ENCODE measurements at places on chromosomes 7 and 10.

GRCh38 chr7:135980665-135981180 lies 3.6 kb upstream of the MTPN start:
- DNase-seq: peak; percentile 59

DNA sequence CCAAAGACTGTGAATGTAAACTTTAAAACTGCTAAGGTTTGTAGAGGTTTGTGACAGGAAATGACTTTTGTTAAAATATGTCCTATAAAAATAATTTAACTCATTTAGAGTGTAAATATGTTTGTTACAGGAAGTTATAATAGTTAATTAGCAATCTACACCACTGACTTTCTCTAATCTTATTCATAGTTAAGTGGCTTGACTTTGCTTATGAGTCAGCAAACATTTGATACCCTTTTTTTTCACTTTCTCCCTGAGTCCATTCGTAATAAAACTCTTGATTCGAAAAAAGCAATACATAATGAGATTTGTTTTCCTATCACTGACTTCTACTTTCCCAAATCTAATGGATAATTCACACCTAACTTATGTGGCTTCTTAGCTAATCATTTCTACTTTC lies 317.7 kb upstream of the SEMA3C start:
- no peak for DNase-seq

DNA sequence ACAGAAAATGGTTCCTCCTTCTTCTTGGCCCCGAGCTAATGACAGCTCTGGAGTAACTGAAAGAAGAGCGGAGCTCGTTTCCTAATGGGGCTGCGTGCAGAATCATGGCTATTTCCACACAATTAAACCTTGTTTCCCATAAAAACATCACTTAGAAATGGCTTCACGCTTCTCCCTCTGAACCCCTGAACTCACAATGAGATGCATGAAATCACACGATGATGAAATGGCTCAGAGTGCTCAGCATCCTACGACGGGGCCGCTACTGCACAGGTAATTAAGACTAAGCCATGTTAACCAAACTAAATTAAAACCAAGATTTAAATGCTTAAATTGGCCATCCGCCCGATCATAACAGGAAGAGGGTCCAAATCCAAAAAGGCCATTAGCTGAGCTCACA lies 80.0 kb upstream of the DNAAF5 start:
- no peak for DNase-seq

DNA sequence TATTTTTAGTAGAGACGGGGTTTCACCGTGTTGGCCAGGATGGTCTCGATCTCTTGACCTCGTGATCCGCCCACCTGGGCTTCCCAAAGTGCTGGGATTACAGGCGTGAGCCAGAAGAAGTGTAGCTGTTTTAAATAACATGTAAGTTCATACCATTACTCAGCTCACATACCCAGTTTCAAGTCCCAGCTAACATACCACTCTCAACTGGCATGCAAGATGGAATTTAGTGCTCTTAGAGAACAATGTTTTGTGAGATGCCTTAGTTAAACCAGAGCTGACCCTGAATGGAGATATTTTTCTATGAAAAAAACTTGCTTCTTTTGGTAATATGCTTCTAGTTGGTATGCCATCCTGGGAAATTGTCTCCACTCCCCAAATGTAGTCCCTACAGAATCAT lies 37.3 kb downstream of the HBP1 start:
- no peak for DNase-seq

- DNase-seq: no peak
Observed at GRCh38 chr10:53111529-53111928, 338.9 kb upstream of the MBL2 start.

- no peak for DNase-seq
Observed at GRCh38 chr10:34175121-34175520, 640.0 kb downstream of the PARD3 start.

GRCh38 chr7:35975851-35976454 lies 175.1 kb downstream of the SEPTIN7 start:
- peak; percentile 77 for DNase-seq

- no peak for DNase-seq
Observed at GRCh38 chr10:98391578-98391991, 23.4 kb downstream of the PYROXD2 start.

DNA sequence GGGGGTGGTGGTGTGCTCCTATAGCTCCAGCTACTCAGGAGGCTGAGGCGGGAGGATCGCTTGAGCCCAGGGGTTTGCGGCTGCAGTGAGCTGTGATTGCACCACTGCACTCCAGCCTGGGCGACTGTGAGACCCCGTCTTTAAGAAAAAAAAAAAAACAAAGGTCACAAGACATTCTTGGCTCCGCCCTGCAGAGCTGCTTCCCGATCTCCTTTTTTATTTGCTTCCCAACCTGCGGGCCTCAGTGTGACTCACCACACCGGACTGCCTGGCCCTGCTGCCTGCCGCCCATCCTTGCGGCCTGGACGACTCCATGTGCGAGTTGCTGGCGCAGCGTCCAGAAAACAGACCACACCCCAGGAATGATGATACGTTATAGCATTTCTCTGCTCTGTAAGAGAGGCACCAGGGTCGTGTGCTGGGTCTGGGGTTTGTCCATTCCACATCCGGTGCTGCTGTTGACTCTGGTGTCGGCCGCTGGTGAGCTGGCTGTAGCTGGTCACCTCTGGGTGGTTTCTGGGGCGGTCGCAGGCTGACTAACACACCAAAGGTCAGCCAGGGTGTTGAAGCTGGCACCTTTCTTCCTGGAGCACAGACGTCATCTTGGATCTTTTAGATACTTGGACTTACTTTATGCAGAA lies 123.6 kb downstream of the TCF7L2 start:
- DNase-seq: peak; percentile 98

GRCh38 chr7:113414401-113415035 lies 296.2 kb upstream of the SMIM30 start:
- no peak for DNase-seq

- no peak for DNase-seq
Observed at GRCh38 chr10:48684792-48685623, at the start of gene WDFY4. Gene WDFY4, plus strand, starts transcription at chr10:48684873. Its CDS starts 24,860 bp downstream, at chr10:48709733.

- no peak for DNase-seq
Observed at GRCh38 chr7:154929006-154929726, 73.8 kb downstream of the PAXIP1 start.

DNA sequence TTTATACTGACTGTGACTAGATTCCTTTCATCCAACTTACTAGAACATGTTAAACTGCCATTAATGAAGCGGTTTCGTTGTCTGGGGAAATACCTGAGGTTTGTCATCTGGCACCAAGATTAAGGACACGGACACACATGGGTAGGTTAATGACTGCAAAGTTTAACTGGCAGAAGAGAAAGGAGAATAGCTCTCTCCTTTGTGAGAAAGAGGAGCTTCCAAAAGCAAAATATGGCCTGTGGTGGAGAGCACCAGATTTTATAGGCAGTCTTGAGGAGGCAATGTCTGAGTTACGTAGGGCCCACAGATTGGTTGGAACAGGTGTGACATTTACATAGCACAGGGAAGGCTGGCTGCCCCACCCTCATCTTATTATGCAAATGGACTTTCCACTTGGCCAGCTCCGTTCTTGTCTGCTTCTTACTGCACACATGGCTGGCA lies 1193.0 kb upstream of the CELF2 start:
- DNase-seq: no peak

DNA sequence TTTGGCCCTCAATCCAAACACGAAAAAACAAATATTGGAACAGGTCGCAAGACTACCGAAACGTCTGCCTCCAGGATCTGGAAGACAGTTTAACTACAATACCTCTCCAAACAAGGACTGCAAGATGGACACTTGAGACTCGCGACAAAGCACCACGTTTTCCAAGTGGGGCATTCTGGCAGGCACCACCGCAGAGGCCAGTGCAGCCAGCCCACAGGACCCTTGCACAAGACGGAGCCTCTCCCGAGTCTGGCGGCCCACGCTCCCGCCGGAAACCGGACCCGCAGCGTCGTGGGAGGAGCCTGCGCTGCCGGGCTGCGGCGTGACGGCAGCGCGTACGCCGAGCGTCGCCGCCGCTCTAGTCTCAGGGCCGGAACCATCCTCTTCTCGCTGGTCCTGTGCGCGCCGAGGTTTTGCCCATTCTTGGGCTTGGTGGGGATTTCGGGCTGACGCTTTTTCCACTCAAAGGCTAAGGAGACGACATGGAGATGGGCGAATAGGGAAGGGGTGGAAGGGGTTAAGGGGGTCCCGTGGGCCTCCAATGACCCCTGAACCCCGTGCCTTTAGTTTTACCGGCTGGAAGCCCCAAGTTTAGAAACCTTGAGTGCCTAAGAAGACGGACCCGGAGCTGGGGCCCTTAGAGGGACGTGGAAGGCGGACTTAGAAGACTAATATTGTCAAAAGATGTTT lies at the start of gene ORC5:
Gene ORC5 (minus strand): TSS at position 283 of the 690 bp plus-strand sequence. CDS start 109 bp downstream, at position 174.
- peak; percentile 81 for DNase-seq

DNA sequence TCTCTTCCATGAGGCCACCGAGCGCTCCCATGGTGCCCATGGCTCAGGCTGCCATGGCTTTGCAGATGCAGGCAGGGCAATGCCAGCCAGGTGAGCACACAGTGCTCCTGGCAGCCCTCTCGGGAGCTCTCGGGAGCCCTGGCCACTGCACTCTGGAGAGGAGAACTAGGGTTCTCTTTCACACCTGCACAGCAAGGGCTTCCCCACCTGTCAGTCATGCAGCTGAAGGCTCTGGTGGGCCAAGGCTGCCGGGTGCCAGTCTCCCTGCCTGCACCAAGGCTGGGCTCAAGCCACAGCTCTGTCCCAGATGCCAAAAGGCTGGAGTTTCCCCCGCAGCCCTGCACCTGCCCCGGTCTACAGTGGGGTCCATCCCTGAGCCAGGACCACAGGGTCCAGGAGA lies 32.6 kb downstream of the NUDT1 start:
- DNase-seq: no peak

GRCh38 chr7:28885771-28886170 lies 72.4 kb downstream of the TRIL start:
- DNase-seq: no peak

- DNase-seq: no peak
Observed at GRCh38 chr7:138388673-138389491, 71.2 kb upstream of the TRIM24 start.

DNA sequence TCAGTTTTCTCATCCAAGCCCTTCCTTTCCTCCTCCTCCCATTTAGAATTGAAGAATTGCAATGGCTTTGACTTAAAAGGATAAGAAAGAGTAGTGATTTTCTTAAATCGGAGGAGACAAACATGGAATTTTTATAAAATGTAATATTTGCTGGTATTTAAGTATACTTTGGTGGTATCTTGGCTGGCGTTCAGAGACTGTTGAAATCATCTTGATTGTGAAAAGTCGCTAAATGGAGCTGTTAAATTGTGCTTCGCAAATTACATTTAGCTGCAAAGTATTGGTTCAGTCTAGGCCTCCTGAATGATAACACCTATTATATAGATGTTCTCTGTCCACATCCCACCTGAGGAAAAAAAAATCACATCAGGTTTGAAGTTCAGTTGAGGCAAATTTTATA lies 81.8 kb downstream of the ARID5B start:
- DNase-seq: no peak

DNA sequence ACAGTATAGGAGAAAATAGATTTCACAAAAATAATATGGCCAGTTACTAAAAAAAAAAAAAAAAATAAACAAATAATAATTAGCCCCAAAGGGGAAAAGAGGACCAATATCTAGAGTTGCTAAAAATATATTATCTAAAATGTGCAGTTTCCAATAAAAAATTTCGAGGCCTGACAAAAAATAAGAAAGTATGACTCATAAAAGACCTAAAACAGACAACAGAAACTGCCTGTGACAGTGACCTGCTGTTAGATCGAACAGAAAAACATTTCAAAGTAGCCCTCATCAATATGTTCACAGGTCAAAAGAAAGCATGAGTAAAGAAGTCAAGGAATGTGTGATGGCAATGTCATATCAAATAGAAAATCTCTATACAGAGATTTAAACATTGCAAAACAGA lies 11.8 kb upstream of the TSPAN12 start:
- DNase-seq: no peak

- DNase-seq: peak; percentile 90
Observed at GRCh38 chr7:151104411-151105235, 18.3 kb downstream of the AGAP3 start.

DNA sequence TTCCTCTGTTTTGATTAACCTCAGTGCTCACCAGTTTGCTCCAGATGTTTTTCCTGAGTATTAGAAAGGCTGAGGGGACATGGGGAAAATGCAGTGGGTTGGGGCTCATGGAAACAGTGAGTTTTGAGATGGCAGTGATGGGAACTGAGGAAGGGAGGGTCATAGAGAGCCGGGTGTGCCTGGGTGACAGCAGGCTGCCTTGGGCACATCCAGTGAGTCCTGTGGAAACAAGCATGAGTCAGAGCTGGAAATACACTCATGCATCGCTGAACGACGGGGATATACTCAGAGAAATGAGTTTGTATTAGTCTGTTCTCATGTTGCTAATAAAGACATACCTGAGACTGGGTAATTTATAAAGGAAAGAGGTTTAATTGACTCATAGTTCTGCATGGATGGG lies 202.2 kb downstream of the TMEM178B start:
- no peak for DNase-seq

DNA sequence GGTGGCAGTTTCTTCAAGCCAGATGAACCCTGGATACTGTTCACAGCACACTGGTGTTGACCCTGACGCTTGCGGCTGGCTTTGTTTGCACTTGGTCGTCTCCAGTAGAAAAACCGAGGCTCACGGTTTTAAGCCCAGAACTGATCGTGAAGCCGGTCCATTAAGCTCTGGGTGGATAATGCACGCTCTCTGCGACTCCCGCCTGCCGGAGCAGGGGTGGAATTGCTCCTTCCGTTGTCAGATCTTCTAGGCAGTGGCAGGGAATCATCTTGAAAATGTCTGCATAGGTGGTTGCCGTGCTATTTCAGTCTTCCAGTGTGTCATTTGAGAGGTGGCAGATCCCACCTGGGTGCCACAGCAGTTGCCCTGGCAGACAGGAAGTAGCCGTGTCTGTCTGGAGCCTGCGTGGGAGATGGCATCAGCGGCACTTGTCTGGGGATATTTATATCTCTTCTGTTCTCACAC lies 35.9 kb upstream of the AP5Z1 start:
- DNase-seq: peak; percentile 75

GRCh38 chr7:29230871-29231345 lies 36.3 kb downstream of the CHN2 start:
- DNase-seq: no peak

DNA sequence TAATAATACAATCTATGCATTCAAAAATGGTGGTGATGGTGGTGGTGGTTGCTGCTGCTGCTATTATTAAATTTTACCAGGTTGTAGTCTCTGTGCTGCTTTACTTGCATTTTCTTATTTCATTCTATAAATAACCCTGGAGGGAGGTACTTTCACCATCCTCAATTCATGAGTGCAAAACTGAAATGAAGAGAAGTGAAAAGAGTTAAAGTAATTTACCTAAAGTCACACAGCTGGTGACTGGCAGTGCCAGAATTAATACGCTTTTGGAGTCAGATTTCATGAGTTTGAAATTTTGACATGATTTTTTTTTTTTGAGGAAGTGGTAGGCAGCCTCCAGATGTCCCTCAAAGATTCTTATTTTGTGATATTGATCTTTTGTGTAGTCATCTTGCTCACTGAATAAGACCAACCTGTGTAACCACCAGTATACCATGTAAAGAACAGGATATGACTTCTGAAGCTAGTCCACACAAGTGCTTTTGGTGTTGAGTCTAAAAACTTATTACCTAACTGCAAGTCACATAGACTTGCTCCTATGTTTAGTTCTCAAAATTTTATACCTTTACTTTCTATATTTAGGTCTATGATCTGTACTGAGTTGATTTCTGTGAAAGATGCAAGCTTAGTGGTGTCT lies 218.8 kb downstream of the ZWINT start:
- DNase-seq: no peak

- peak; percentile 94 for DNase-seq
Observed at GRCh38 chr7:42236976-42237810, at the start of gene GLI3. Gene GLI3, minus strand, starts transcription at chr7:42237209. Its CDS starts 13,956 bp downstream, at chr7:42223253.

GRCh38 chr10:86440874-86441843 lies 74.6 kb upstream of the GRID1 start:
- DNase-seq: peak; percentile 91

Measured in astrocyte of the spinal cord (primary cell).